Muscle of back (tissue), 13 donors: ENCODE measurements at places on chromosomes 2 and 18.

- DNase-seq, result no peak
Measured at GRCh38 chr2:121877366-121877765, 121.9 kb downstream of the TSN start.

- no peak for DNase-seq
Measured at GRCh38 chr2:120323807-120324399, 22.0 kb upstream of the INHBB start.

- DNase-seq, result peak; percentile 80
Measured at GRCh38 chr2:70767699-70768589, at the start of gene ADD2. ADD2 (minus strand) TSS chr2:70768200; CDS start chr2:70706408, 61,792 bp downstream.

DNA sequence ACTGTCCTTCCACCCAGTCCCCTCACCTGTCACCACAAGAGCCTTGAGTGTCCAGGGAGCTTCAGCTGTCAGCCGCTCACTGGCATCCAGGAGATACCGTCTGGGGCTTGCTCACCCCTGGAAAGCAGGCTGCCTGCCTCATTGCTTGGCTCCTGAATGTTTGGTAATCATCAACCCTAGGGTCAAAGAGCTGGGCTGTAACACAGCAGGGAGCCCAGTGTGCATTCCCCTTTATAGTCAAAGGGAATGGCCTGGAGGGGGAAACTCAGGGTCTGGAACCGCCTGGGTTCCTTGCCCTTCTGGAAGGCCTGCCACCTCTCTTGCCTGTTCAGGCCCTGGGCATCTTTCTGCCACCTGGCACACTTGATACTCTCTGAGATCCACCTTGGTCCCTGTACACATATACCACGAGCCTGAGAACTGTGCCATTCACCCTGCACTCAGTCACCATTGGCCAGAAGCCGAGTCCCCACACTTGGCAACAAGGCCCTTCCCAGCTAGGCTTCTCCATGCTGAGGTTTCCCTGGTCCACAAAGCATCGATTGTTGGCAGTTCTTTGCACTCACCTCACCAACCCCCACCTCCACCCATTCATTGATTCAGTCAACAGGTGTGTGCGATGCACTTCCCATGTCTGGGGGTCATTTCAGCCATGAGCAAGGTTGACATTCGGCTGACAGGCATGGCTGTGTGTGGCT, 35.0 kb downstream of the TPRKB start:
- DNase-seq, result no peak
